Sciatic nerve (tissue), 2 donors: ENCODE measurements at places on chromosomes 7 and 10. TPM values are rescaled to one million over a fixed set of nuclear protein-coding genes. Genes with fewer than 3 reads are reported as not detected.

UNCX gene
- total RNA-seq, result not detected

TMEM176B gene
- 78.8 TPM for total RNA-seq

ZNF853 gene
- total RNA-seq, result 8.7 TPM

NUTM2D gene
- total RNA-seq, result 4.9 TPM

SFXN2 gene
- total RNA-seq, result 7.6 TPM

GRCh38 chr10:113384181-113384580, 168.7 kb upstream of the HABP2 start:
- no peak for DNase-seq

GRCh38 chr7:22329816-22330524, 27.0 kb downstream of the RAPGEF5 start:
- DNase-seq, result no peak

- DNase-seq, result peak; percentile 67
Observed at GRCh38 chr10:48582970-48583369, 21.9 kb downstream of the ARHGAP22 start.

- no peak for DNase-seq
Observed at GRCh38 chr7:28490831-28491230, 78.5 kb downstream of the CREB5 start.

DNA sequence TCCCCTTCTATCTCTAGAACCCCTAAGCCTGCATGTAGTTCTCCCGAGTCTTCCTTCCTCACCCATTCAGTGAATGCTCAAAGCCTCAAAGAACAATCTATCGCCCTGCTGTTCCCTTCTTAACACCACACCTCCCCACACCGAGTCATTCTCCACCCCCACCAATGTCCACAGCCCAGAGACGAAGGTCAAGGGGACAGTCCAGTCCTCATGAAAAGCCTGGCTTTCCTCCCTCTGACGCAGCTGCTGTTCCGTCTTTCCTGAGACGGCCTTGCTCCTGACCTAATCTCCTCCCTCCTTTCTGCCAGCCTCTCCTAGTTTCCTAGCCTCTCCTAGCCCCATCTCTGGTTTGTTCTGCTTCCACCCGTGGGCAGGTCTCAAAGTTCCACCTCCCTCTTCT, 9.2 kb downstream of the MOSPD3 start:
- no peak for DNase-seq

GRCh38 chr10:18401416-18402195, 249.8 kb downstream of the NSUN6 start:
- no peak for DNase-seq

DNA sequence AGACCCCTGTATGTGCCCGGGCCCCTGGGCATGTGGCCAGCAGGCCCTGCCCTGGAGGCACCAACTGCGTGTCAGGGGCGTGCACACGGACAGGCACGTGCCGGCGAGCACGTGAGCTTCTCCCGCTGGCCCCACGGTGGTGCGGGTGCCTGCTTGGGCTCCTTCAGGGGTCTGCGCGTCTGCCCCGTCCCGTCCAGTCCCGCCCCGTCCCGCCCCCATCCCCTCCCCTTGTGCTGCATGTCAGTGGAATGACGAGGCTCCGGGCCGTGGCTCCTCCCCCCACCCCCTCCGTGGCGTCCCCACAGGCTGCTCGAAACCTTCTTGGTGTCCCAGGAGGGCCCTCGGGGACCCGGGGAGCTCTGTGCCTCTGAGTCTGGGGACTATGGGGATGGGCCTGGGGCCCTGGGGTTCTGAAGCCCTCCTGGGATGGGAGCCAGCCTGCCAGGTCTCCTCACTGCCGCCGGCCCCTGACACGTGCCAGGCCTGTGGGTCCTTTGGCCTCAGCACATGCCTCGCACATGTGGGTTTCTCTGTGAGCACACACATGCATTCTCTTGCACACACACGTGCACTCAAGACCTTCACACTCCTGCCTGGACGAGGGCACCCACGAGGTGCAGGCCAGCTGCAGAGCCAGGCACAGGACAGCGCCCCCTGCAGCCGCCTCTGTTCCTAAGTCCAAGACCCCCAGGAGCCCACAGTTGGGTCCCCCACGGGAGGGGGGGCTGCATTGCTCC, 27.5 kb upstream of the AMZ1 start:
- DNase-seq, result peak; percentile 57

- no peak for DNase-seq
Observed at GRCh38 chr7:36219429-36219828, 66.4 kb downstream of the EEPD1 start.

DNA sequence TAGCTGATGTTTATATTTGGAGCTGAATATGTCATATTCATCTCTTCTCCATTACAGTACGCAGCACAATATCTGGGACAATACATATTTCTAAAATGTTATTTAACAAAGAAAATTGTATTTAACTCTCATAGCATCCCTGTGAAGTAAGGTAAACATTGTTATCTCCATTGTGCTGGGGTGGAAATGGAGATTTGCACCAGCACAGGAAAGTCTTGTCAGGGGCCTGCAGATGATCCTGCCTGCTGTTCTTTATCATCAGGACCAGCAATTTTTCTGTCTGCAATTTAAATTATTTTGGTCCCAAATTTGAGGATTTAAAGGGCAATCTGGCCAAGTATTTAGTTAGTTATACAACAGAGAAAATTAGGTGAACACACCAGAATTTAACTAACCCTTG, 144.4 kb downstream of the CPED1 start:
- no peak for DNase-seq

GRCh38 chr10:114279901-114280644, 41.0 kb downstream of the VWA2 start:
- no peak for DNase-seq

- no peak for DNase-seq
Observed at GRCh38 chr7:108724251-108725100, 154.8 kb downstream of the DNAJB9 start.

DNA sequence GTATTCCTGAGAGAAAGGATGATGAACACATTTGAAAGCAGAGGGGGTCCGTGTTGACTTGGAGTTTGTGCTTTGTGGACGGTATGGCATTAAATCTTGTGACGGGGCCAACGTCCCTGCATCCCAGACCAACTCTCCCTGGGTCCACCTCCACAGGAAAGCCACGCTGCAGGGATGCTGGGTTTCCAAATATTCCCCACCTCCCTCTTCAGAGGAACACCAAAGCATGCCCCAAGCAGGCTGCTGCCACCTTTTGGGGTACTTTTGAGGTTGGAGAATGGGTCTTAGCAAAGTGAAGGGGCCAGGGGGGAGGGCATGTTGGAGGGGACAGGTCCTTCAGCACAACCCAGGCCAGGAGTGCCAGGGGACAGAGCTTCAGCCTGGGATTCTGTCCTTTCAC, 504.4 kb downstream of the TCERG1L start:
- DNase-seq, result no peak

- DNase-seq, result no peak
Observed at GRCh38 chr7:128773604-128774003, 2.0 kb downstream of the OPN1SW start.

DNA sequence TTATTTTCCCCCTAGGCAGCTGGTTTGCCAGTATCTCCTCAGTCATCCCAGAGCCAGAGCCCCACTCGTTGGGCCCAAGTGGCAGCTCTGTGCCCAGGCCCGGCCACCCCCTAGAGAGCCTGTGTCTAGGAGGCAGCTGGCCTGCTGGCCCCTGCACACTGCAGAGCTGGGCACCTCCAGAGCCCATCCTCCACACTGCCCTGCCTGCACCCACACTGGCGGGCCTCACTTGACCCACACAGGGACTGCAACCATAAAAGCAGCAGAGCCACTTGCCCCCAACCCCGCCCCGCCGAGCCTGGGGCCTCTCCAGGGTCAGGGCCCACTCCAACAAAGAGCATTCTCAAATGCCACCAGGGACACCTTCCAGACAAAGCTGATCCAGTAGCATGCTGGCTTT, 5.4 kb downstream of the ASB13 start:
- no peak for DNase-seq

- no peak for DNase-seq
Observed at GRCh38 chr7:85750454-85750949, 563.6 kb upstream of the SEMA3D start.

- no peak for DNase-seq
Observed at GRCh38 chr7:37249240-37249639, 199.4 kb downstream of the ELMO1 start.
